ENCODE measurements at places on chromosomes 7 and 10. TPM values are rescaled to one million over a fixed set of nuclear protein-coding genes. Genes with fewer than 3 reads are reported as not detected.

GRCh38 chr7:114508086-114508485, 93.5 kb downstream of the FOXP2 start:
- no peak for DNase-seq

GRCh38 chr10:52082307-52082706, 231.8 kb upstream of the DKK1 start:
- DNase-seq, result no peak

- no peak for DNase-seq
Measured at GRCh38 chr7:51587604-51588003, 271.0 kb upstream of the COBL start.

Gene DGKI
- not detected for total RNA-seq

Gene SGCE
- total RNA-seq, result 0.19 TPM

Gene STEAP1
- not detected for total RNA-seq

DNA sequence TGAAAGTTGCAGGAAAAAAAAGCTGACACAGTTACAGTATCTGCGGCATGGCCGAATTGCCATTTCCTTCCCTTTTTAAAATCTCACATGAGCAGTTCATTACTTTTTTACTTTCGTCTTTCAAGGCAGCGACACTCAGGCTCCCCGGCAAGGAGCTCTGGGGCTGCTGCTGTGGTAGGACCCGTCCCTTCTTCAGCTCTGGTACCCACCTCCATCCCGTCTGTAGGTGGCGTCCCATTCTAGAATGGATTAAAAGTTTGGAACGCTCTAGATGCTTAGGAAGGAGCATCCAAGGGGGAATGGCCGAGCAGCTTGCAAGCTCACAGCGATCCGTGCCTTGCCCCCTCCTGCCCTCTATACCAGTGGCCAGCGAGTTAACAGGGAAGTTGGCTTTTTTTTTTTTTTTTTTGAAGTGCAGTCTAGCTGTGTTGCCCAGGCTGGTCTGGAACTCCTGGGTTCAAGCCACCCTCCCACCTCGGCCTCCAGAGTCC, 22.8 kb upstream of the TTYH3 start:
- no peak for DNase-seq

DNA sequence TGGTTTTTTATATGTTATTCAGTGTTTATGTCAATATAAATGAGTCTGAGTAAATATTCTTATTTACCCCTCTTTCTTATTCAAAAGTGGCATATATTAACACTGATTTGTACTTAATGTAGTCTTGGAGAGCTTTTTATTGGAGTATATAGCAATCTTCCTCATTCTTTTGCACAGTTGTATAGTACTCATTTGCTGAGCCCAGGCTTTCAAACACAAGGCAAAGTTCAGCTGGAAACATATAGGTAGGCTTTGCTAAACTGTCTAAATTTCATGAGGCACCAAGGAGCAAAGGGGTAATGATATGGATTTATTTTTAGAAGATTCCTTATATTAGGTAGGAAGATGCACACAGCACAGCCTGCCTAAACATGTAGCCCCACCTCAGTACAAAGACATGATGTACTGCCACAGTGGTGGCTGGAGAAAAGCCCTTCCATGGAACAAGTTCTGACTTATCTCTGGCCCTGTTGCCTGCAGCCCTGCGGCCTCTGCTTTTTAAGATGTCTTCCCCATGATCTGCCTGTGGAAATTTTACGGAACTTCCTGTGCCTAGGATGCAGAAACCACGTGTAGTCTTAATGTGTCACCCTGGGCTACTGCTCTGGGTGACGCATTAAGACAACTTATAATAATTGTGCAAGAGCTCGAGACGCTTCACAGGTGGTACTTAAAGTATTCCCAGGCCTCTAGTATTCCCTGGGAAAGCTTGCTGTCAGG, 9.6 kb upstream of the PDCD4 start:
- DNase-seq, result no peak

Gene CRHR2
- total RNA-seq, result not detected

- DNase-seq, result no peak
Measured at GRCh38 chr10:132963430-132963960, 21.1 kb upstream of the CFAP46 start.

Data from naive thymus-derived CD4-positive, alpha-beta T cell (primary cell).